ENCODE measurements at places on chromosomes 1 and 21.
A peak's percentile ranks its signal among the peaks of the same experiment; 100 is the strongest.

DNA sequence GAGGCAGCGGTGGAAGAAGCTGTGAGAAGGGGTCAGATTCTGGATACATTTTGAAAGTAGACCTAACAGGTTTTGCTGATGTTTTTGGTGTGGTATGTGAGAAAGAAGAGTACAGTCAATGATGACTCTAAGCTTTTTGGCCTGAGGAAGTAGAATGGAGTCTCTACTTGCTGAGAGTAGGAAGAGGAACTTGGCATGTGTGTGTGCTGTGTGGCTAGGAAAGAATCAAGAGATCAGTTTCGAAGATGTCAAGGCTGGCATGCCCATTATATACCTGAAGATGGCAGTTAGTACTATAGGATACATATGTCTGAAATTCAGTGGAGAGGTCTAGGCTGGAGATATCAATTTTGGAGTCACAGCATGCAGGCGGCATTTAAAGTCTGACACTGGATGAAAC lies 64.4 kb downstream of the MAB21L3 start:
- no peak for DNase-seq

DNA sequence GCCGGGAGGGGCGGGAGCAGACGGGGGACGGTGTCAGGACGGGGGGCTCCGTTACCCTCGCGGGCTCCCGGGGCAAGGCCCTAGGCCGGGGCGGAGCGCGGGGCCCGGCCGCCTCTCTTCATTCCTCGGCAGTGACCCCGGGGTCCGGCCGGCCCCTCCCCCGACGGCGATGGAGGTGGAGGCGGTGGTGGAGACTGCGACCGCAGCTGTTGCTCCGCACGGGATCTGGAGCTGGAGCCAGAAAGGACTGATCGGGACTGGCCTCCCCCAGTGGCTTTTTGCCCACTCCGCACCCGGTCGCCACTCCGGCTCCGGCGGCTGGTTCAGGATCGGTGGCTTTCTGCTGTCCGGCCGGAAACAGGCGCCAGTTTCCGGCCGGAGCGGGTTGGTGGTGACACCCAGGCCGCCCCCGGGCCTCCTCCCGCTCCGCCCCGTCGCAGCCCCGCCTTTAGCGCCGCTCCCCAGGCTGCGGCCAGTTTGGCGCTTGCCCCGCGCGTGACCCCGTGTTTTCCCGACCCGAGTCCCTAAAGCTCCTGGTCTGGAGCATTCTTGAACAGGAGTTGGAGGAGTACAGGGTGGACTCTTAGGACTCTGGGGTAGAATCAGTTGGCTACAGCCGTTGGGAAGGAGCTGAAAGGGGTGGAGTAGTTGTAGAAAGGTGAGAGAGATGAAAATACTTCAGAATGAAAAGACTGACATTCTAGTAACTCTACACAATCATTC lies at the start of gene OTUD7B:
Gene OTUD7B, minus strand, starts transcription at position 334 of the 723 bp plus-strand sequence. CDS start 33,216 bp downstream, outside the sequence.
- peak; percentile 41 for DNase-seq

GRCh38 chr1:66333466-66334199 lies 200.3 kb upstream of the SGIP1 start:
- no peak for DNase-seq

DNA sequence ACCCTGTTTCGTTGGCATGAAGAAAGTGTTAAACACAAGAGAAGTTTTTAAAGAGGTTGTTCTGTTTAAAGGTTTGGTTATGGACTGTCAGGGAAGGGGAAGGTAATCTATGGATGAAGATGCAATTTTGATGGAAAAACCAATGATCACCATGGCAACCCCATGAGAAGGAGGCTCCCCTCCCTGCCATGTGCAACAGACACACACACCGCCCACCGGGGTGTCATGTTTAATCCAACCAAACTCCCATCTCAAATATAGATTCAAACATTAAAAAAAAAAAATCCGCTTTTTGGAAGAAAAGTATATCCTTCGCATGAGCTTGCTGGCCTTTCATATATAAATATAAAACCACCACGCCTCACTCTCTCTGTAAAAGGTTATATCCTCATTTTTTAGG lies 80.9 kb upstream of the KRTAP19-8 start:
- DNase-seq = no peak

DNA sequence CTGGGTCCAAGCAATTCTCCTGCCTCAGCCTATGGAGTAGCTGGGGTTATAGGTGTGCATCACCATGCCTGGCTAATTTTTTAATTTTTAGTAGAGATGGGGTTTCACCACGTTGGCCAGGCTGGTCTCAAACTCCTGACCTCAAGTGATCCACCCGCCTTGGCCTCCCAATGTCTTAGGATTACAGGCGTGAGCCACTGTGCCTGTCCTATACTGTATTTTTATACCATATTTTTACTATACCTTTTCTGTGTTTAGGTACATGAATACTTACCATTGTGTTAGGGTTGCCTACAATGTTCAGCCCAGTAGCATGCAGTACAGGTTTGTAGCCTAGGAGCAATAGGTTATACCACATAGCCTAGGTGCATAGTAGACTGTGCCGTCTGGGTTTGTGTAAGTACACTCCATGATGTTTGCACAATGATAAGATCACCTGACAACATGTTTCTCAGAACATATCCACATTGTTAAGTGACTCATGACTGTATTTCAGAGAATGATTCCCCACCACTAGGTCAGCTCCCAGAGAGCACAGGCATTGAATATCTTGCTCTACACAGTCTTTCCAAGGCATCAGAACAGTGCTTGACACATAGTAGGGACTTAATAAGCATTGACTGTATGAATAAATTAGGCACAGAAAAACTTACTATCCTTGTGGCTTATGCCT lies 6.0 kb upstream of the CITED4 start:
- DNase-seq = no peak

GRCh38 chr1:228072658-228073043 lies 9.9 kb upstream of the ARF1 start:
- DNase-seq = no peak

GRCh38 chr1:25562101-25562927 lies 18.9 kb downstream of the LDLRAP1 start:
- peak; percentile 65 for DNase-seq

DNA sequence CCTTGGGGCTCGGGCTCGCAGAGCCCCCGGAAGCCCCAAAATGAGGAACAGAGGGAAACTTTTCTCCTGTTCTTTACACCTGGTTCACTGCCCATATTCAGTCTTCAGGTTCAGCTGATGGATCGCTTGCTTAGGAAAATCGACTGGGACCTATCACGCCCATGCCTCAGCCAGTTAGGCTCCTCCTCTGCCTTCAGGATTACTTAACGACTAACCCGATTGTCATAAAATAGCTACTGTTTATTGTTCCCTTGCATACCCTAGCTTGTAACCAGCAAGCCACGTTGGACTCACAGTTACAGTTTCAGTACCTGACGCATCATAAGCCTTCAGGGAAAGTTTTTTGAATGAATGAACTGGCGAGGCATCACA lies 692 bp downstream of the TARDBP start:
- no peak for DNase-seq

DNA sequence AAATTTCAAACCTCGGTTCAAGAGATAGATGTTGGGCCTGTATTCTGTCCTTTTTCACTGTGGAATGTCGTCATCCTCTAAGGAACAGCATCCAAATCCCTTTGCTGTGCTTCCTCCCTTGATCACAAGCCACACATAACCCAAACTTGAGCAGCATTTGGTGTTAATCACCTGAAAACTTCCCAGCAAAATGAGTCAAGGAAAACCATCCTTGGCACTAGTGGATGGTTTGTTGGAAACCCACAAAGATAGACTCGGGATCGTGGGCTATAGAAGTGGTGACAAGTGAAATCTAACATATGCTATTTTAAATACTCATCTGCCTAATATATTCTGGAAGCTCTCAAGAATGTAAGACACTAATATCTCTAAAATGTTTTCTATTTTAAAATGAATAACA lies 459.1 kb downstream of the SETD4 start:
- DNase-seq = no peak

DNA sequence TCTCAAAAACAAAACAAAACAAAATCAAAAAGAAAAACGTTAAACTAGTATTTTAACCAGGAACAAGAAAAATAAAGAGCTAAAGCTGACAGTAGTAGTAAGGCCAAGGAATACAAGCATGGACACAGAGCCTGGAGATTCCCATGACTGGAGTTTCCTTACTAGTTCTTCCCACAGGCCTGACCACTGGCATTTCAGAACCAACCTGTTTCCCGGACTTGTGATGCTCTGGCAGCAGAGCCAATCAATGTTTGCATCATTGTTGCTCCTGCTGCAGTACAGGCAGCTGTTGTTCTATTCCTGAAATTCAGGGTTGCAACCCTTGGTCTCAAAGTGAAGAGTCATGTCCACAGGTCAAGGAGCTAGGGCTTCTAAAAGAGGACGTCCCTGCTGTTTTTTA lies 111.3 kb upstream of the WARS2 start:
- no peak for DNase-seq

All from central memory CD8-positive, alpha-beta T cell (primary cell).